ENCODE measurements at places on chromosomes 5 and 9.

DNA sequence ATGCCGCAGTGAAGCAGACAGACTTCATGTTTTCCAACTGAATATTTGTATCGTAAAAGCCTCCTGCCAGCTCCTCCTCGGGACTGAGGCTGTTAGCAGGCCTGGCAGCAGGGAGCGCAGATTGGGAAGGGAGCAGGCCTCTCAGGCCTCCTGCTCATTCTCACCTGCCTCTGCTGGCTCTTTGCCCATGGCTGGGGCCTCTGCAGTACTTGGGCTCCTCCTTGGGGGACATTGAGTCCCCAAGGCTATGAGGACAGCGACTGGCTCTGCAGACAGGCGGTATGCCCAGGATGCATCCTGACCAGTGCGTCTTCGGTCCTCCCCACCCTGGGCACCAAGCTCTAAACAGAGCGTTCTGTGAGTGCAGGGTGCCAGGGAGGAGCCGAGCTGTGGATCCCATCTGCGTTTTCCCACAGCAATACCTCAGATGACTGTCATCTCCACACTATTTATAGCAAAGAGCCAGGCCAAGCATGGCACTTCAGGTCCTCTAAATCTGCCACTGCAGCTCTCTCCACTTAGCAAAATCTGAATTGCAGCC is 38.7 kb downstream of the TSTD2 start:
- DNase-seq: no peak

GRCh38 chr9:136754059-136754572 is 3.9 kb downstream of the LCN8 start:
- no peak for DNase-seq

DNA sequence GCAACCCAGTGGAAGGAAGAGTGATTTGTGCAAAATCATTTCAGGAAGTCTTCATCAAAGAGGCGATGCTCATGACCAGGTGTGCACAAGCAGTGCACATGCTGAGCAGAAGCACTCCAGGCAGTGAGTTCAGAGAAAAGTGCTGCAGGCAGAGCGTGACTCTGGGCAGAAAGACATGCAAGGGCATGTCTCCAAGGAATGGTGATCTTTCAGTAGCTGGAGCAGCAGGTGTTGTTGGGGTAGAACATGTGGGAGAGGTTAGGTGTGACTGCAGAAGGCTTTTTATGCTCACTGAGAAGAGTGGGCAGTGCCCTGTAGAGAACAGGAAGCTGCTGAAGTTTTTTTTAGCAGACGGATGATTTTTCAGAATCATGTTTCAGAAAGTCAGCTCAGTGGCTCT is 545.4 kb upstream of the TLE4 start:
- DNase-seq: no peak

DNA sequence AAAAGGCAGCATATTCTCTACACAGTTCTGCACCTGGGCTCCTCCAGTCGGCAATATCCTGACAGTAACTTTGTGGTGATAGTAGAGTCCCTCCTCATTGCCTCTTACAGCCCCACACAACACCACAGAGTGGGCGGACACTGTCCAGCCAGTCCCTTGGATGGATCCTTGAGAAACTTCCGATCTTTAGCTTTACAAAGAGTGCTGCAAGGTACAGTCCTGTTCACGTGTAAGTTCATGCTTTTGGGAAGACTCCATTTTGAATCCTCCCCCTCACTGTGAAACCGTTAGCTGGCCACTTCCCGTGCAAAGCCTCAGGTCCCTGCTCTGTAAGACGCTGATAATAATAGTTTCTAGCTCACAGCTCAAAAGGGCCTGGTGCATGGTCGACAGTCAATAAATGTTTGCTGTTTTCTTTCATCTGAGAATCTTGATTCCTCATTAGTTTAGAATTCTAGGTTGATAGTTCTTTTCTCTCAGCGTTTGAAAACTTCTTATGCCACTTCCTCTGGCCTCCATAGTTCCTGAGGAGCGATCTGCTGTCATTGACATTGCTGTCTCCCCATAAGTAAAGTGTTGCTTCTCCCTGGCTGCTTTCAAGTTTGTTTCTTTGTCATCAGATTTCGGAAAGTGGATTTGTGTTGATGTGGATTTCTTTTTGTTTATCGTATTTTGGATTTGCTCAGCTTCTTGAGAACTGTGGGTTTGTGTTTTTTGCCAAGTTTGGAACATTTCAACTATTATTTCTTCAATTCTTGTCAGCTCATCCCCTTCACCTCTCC is 82.9 kb downstream of the COL23A1 start:
- DNase-seq: no peak

GRCh38 chr5:82290908-82291307 is 12.8 kb upstream of the RPS23 start:
- DNase-seq: no peak

- no peak for DNase-seq
Measured at GRCh38 chr9:88782931-88783710, 208.1 kb upstream of the S1PR3 start.

DNA sequence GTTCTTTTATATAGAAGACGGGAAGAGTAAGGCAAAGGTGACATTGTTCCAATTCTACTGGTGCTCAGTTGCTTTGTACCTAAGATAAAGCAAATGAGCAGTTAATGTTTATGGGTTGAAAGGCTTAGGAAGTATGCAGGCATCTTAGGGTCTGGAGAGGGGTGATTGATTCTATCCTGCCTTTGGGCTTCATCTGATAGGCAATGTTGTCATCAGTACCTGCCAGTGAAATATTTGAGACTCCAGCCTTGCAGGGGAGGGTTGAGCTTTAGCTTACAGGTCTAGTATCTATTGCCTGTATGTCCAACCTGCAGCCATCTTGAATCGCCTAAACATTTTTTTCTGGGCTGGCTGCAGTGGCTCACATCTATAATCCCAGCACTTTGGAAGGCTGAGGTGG is 13.8 kb upstream of the CTSV start:
- DNase-seq: no peak

GRCh38 chr9:81207651-81208050 is 481.7 kb downstream of the TLE1 start:
- DNase-seq: no peak

- DNase-seq: no peak
Measured at GRCh38 chr5:158824241-158824882, 275.4 kb downstream of the EBF1 start.

- no peak for DNase-seq
Measured at GRCh38 chr9:122883125-122883524, 22.0 kb downstream of the RC3H2 start.

DNA sequence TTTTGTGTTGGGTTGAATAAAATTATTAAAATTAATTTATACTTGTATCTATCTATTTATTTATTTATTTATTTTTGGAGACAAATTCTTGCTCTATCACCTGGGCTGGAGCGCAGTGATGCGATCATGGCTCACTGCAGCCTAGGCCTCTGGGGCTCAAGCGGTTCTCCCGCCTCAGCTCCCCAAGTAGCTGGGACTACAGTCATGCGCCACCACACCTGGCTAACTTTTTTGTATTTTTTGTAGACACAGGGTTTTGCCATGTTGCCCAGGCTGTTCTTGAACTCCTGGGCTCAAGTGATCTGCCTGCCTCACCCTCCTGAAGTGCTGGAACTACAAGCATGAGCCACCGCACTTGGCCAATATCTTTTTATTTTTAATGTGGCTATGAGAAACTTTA is 134.7 kb upstream of the SPDL1 start:
- no peak for DNase-seq

- DNase-seq: no peak
Measured at GRCh38 chr5:68543212-68543611, 327.7 kb downstream of the PIK3R1 start.

- no peak for DNase-seq
Measured at GRCh38 chr5:149151717-149152116, 10.4 kb downstream of the ABLIM3 start.

DNA sequence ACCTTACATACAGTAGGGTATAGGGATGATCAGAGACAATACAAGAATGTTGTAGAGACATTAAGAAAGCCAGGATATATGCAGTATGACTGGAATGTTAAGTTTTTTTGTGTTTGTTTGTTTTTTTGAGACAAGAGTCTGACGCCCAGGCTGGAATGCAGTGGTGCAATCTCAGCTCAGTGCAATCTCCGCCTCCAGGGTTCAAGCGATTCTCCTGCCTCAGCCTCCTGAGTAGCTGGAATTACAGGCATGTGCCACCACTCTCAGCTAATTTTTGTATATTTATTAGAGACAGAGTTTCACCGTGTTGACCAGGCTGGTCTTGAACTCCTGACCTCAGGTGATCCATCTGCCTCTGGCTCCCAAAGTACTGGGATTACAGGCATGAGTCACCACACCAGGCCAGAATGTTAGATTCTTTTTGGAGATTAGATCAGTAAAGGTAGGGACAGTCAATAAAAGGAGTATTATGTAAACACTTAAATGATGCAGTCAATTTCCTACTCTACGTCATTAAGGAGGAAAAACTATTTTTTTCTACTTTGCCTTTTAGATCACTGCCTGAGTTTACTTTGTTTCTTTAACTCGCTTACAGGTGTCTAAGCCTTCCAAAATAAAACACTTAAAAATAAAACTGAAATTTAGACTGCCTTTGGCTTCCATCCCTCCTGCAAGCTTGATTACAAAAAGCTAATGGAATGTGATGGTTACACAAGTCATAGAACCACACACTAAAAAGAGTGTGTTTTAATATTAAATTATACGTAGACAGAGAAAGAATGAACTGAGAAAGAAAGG is 6.8 kb upstream of the HNRNPA0 start:
- no peak for DNase-seq

DNA sequence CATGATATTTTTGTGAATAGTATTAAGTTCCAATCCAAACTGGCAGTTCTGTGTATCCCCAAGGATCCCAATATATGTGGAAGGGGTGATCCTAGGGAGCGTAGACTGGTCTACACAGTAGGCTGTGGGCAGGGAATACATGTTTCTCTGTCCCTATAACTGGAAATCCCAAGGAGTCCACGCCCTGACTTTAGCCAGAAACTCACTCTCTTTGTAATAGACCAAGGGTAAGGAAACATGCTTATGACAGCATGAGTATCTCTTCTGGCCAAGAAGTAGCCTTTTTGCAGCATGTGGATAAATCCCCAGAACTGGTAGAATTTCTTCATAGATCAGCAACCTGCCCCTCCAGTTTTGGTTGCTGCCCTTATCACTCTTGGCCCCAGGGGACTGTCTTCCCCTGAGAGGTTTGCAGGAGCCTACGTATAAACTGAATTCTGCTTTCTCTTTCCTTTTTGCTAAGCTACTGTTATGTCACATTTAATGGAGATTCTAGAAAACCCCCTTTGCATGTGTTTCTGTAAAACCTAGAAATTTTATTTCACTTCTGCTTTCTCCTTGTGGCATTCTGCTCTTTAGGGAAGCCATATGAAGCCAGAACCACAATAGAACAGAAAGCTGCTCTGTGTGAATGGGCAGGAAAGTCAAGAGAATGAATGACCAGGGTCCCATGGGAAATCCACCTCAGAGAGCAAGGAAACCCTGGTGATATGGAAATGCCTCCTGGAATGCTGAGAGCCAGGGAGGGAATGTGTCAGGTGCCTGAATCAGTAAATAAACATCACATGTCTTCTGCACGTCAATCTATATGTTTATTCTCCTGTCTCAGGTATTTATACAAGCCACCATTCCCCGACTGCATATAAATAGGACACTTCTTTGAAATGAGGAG is 3.5 kb downstream of the IFNA2 start:
- no peak for DNase-seq

GRCh38 chr9:134195558-134195957 is 31.2 kb upstream of the RNU6ATAC start:
- no peak for DNase-seq

DNA sequence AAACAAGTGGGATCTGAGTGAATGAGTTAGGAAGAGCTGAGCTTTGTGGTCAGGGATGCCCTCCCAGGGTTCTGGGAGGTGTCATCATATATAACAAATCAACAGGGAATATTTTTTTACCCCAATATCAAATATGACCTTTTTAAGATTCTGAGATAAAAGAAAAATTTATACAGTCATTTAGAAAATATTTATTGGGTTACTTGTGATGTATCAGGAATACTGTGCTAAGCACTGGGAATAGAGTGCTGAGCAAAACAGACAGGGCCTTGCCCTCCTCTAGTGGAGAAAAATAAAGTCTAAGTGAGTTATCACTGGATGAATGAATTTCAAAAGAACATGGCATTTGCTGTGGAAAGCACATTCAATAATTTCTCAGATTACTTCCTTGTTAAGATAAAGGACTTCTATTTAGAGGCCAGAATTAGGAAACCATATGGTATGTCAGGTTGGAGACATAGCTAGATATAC is 102.9 kb downstream of the BOD1 start:
- DNase-seq: no peak

- DNase-seq: no peak
Measured at GRCh38 chr9:134575901-134576176, 65.8 kb upstream of the COL5A1 start.

DNA sequence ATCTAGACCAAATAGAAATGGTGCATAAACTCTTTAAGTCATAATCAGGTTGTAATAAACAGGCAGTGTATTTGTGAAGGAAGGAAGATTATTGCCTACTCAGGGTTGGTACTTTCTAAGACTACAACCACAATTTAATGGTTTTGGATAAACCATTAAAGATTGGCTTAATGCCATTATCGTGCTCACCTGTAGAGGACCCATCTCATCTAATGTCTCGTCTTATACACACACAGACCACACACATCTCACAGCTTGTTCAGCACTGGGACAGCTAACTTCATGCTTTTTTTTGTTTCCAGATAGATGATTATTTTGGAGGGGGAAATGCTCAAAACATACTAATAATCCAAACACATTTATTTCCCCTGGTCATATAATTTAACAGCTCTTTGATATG is 175.7 kb upstream of the SLC12A2 start:
- DNase-seq: no peak

DNA sequence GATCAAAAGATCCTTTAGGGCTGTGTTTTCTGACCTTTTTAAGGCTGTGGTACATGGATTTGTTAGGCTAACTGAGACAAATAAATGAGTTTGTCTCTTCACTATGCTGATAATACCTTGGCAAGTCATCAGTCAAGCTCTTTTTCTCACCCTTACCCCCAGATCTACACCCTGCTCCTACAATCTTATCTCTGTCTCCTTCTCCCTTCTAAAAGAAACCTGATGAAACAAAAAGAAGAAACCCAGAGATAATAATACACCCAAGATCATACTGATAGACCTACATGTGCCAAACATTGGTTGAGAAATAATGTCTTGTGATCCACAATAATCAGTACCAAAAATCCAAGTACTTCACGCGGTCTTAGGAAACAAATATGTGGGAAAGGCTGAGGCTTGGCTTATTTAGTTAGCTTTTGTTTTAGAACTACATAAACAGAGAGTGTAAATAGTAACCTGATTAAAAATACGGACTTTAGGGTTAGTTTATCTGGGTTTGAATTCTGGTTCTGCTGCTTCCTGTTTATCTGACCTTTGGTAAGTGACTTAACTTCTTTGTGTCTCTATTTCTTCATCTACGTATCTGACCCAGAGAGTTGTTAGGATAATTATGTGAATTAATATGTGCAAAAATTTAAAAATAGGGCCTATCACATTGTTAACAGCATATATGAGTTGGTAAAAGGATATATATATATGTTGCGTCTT is 24.8 kb upstream of the PDCD1LG2 start:
- no peak for DNase-seq

All from activated CD4-positive, alpha-beta T cell treated with anti-CD3 and anti-CD28 coated beads for 1 hour (primary cell).